ENCODE measurements at places on chromosomes 5 and 9.

DNA sequence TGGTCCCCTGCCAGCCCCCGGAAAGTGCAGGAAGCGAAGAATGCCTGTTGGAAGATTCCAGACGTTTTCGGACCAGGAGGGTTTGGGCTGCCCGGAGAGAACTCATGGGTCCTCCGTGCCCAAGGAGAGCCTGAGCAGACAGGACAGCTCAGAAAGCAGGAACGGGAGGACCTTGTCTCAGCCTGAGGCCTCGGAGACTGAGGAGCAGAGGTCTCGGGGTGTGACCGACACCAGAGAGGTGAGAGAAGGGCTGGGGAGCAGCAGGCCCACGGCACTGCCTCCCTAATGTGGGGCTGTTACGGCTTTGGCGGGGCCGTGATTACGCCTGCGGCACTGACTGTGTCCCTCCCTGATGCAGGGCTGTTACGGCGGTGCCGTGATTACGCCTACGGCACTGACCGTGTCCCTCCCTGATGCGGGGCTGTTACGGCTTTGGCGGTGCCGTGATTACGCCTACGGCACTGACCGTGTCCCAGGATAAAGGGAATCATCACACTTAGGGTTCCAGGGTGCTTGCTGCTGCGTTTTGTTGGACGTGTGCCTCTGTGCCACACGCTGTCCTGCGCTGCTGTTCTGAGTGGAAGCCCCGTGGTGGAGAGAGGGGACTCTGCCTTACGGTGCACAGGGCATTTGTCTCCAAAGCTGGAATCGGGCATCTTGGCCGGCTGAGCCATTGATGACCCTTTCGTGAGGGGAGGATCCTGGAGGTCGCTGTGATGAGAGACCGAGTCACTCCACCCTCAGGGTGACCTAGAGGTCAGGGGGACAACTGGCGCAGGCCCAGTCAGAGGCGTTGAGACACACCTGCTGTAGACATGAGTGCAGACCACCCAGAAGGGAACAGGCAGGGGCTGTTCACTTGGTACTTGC is 25.7 kb downstream of the CEP72 start:
- DNase-seq: no peak

- DNase-seq: no peak
Measured at GRCh38 chr9:114342755-114343440, 13.2 kb downstream of the ORM2 start.

DNA sequence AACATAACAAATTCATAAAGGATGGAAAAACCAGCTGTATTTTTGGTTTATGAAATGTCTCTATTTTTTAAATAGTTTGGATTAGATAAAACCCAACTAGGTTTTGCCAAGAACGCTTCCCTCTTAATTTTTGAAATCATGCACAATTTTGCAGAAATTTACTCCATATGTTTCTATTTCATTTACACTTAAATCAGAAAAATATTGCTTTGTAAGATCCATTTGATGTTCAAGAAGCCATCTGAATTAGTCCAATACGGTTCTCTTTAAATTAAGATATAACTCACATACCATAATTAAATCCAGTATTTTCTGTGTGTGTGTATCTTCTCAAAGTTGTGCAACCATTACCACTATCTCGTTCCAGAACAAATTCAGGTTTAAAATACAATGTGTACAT is 78.6 kb upstream of the FBXL7 start:
- DNase-seq: no peak

GRCh38 chr5:35149041-35149440 is 81.2 kb downstream of the PRLR start:
- DNase-seq: no peak

GRCh38 chr9:100579665-100580064 is 1.8 kb downstream of the CAVIN4 start:
- DNase-seq: no peak

GRCh38 chr5:54754878-54755277 is 230.5 kb downstream of the ESM1 start:
- DNase-seq: no peak

DNA sequence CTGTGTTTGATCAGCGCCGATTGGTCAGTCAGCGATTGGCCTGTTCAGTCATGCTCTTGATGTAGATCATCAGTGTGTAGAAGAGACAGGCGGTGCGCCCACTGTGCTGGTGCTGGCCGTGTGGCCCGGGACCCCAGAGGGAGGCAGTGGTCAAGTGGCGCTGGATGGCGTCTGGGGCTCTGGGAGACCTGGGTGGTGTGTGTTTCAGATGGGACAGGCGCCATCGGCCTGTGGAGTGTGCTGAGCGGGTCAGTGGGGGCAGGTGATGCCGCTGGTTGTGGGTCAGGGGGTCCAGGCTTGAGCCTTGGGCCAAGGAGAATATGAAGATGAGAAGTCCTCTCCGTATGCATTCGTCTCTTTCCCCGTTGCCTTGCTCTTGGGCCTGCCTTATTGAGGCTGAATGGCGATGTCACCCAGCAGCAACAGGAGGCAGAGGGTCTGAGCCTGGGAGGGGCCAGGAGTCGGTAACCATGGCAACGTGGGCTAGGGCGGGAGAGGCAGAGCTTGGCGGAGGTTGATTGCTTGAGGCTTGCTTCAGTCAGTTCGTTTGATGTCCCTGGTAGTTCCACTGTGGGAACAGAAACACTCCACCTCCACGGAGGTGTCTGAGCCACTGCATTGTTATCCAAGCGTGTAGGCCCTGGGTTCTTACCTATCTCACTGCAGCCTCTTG is 117.8 kb upstream of the CACNA1B start:
- DNase-seq: no peak

- DNase-seq: peak; percentile 73
Measured at GRCh38 chr5:74648835-74649293, 8.3 kb upstream of the ENC1 start.

DNA sequence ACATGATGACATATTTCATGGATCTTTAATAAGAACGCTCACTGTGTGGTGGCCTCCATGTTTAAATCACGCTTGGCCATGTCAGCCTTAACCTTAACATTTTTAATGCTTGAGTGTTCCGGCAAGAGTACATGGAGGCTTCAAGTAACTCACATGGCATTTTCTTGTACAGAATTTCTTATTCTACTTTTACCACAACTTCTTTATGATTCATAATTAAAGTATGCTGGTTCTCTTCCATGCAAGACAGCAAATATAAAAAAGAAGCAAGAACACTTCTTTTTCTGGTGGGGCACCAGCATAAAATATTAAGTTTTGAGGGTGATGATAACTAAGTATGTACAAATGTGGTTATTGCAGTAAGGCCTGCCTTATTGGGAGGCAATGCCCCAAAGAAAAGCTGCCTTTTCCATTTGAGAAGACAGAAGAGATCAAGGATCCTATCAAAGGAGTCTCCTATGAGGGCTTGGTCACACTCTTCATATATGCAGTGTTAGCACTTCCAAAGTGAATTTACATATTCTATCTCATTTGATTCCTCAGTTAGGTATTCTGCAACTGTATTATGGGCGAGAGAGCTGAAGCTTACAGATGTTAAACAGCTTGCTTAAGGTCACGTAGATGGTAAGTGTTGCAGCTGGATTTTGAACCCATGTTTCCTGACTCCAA is 382.7 kb upstream of the MEF2C start:
- DNase-seq: peak; percentile 63

DNA sequence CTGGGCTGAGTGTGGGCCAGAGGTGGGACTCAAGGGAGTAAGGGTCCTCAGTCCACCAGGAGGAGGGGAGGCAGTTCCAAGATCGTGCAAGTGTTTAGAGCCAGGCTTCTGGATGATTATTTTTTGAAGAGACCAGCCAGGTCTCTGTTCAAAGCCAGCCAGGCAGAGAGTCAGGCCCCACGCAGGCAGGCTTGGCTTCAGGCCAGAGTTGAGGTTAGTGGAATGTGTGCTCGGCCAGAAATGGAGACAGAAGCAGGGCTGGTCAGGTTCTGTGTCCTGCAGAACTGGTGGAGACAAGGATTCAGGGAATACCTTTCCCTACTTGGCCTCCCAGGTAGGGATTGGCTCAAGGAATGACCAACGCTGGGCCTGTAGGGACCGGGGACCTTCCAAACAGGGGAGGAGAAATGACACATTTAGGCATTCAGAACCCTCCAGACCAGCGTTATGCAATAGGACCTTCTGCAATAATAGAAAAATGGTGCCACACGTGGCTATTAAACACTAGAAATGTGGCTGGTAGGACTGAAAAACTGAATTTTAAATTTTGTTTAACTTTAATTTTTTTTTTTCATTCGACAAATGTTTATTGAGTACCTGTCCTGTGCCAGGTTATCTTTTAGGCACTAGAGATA is 106.2 kb downstream of the CMYA5 start:
- DNase-seq: peak; percentile 27

GRCh38 chr5:163548649-163549048 is 43.2 kb downstream of the MAT2B start:
- DNase-seq: no peak

DNA sequence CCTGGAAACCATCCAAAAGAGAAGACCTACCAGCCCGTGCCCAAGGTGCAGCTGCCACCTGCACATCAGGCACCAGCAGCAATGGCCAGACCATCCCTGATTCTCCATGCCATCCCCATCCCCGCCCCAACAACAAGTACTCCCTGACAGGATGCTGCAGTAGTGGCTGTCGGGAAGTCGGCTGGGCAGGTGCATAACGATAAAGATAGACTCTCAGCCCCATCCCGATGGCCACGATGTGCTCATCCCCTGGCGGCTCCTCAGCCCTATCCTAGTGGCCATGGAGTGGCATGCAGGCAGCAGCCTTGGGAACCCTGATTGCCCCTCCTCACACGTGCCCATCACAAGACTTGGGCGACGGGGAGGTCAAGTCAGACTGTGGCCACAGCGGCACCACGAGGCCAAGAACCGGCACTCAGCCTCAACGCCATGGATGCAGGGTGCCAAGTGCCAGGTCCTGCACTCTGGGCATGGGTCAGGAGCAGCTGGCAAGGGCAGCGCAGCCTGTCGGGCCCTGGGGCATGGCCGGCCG is 368.8 kb upstream of the SPATA31A5 start:
- no peak for DNase-seq

GRCh38 chr5:90985341-90985740 is 397.8 kb downstream of the ARRDC3 start:
- no peak for DNase-seq

- no peak for DNase-seq
Measured at GRCh38 chr5:113058706-113059226, 82.2 kb downstream of the DCP2 start.

GRCh38 chr5:76292620-76293322 is 110.3 kb upstream of the IQGAP2 start:
- no peak for DNase-seq

DNA sequence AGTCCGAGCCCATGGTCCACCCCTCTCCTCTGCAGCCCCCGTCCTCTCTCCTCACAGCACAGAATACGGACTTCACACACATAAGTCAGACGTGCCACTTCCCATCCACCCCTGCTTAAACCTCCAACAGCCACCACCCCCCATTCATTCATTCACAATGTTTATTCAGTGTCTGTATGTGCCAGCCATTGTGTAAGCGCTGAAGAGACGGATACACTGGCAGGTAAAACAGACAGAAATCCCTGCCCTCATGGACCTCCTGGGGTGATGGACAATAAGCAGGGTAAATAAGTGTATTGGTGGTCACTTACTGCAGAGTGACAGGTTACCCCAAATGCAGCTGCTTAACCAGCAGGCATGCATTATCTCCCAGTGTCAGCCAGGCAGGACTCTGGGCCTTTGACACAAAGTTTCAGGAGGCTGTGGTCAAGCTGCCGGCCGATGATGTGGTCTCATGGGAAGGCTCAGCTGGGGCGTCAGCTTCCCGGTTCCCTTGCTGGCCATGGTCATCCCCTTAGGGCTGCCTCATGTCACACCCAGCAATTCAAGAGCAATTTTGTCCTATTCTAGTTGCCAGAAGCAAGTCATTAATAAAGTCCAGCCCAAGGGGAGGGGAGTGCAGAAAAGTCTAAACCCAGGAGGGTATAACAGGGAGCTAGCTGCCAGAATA is 1.8 kb upstream of the PAXX start:
- no peak for DNase-seq

DNA sequence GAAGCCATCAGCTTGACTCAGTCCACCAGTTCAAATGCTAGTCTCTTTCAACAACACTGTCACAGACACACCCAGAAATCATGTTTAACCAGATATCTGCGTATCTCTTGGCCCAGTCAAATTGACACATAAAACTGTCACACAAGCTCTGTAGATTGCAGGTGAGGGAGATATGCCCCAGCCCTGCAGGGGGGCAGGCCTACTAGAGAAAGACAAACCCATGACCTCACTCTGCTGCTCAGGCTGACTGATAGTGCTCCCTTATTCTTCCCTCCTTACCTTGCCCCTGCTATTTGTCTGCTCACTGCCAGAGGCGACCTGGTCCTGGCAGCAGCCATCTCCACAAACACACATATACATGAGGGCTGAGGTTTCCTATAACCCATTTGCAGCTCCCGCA is 351.3 kb downstream of the DRD1 start:
- DNase-seq: no peak

DNA sequence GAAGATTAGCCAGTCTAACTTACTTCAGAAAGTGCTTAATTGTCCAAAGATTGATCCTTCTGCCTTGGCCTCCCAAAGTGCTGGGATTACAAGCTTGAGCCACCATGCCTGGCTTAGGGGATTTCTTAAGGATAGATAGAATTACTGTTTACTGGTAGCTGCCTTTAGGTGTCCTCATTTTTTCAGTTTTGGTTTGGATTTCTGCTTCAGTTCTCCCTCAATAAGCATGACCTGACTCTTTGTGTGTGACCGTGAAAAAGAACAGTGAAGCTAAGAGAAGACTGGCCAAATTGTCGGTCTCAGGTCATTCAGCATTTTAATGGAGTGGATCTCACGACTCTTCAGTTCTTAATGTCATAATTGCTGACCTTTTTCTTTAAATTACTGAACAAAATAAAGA is 22.9 kb upstream of the CMYA5 start:
- DNase-seq: no peak

DNA sequence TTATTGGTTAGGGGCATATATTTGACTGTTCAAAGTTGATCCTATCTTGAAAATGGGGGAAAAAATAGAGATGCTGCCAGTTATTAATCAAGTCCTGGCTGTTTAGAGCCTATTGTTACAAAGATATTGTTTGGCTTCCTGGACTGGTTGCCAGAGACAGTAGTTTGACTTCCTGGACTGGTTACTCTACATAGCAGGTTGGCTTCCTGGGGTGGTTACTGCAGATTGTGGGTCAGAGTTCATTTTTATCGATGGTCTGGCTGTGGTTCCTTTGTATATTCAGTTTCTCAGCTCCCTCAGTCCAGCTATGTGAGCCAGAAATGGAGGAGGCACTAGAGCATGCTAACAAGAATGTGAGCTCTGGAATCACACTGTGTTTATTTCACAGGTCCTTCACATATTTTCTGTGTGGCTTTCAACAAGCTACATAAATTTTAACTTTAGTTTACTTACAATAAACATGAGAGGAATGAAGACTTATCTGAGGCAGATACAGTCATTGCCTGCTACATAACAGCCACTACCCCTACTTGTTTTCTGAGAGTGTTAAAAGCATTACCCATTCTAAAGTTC is 137.6 kb downstream of the TRPM3 start:
- no peak for DNase-seq

GRCh38 chr9:21856301-21857094 is 54.1 kb downstream of the MTAP start:
- no peak for DNase-seq

- peak; percentile 49 for DNase-seq
Measured at GRCh38 chr5:172107571-172107970, 80.5 kb downstream of the STK10 start.

Measured in epithelial cell of esophagus (primary cell).